Left forelimb (tissue), 1 donor: ENCODE measurements at places on chromosomes 7 and 10.

DNA sequence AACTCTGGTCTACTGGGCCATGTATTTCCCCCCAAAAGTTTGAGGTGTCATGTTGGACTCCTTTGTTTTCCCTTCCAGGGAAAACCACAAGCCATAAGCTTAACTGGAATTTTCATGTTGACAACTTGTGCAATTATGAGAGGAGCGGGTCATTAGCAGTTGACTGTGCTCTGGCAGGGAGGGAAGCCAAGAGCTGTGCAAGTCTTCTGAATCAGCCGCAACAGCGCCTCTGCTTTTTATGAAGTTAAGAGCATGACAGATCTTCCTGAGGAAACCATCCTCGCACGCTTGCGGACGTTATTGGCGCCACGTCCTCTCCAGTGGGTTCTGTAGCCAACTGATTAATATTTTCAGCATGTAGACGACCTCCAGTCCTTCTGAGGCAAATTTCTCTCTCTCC, 148.7 kb upstream of the MKI67 start:
- no peak for DNase-seq

GRCh38 chr10:12405342-12406320, 56.3 kb downstream of the CAMK1D start:
- DNase-seq: no peak

GRCh38 chr7:151423936-151424335, 14.1 kb upstream of the WDR86 start:
- no peak for DNase-seq

GRCh38 chr10:86964061-86964846, 4.0 kb upstream of the ADIRF start:
- no peak for DNase-seq

DNA sequence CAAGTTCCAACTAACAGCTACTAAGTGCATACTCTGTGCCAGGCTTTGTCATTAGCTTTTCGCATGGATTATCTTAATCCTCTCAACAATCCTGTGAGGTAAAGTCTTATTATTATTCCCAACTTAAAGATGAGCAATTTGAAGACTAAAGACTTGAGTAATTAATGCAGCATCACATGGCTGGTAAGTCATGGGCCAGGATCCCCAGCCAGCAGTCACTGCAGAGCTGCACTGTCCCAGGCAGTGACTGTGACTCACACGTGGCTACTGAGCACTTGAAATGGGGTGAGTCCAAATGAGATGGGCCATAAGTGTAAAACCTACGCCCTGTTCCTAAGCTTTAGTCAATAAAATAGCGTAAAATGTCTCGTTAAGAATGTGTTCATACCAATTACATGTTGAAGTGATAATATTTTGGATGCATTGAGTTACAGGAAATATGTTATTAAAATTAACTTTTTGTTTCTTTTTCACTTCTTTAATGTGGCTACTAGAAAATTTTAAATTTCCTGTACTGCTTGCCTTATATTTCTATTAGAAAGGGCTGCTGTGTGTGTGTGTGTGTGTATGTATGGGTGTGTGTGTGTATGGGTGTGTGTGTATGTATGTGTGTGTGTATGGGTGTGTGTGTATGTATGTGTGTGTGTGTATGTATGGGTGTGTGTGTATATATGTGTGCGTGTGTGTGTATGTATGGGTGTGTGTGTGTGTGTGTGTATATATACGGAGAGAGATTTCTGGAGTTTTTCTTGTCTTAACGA, 756.3 kb downstream of the AUTS2 start:
- DNase-seq: no peak

DNA sequence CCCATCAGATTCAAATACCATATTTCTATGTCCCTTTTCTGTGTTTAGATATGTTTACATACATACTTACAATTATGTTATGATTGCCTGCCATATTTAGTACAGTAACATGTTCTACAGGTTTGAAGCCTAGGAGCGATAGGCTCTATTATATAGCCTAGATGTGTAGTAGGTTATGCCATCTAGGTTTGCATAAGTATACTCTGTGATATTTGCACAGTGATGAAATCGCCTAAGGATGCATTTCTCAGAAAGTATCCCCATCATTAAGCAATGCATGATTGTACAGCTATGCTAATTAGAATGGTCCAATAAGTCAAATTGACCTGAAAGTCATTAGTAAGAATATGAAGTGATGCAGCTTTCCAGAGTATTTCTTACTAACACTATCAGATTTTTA, 1171.7 kb upstream of the LRRTM3 start:
- DNase-seq: no peak

DNA sequence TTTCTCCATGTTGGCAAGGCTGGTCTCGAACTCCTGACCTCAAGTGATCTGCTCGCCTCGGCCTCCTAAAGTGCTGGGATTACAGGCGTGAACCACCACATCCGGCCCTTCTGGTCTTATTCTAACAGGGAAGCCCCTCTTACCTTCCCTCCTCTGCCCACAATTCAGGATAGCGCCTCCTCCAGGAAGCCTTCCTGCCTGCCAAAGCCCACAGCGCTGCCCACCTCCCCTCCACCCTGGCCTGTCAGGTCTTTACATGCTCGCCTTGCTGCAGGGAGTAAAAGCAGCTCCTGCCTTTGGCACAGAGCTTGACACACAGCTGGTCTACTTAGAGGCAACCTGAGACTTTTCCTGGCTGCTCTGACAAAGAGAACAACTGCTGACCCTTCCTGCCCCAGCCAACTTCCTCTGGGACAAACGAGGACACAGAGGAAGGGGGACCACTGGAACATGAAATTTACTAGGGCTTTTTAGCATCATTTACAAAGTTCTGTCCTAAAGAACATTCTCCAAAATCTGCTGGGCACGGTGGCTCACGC, 13.2 kb downstream of the MLXIPL start:
- no peak for DNase-seq

GRCh38 chr7:50362712-50363282, 58.3 kb downstream of the IKZF1 start:
- no peak for DNase-seq

DNA sequence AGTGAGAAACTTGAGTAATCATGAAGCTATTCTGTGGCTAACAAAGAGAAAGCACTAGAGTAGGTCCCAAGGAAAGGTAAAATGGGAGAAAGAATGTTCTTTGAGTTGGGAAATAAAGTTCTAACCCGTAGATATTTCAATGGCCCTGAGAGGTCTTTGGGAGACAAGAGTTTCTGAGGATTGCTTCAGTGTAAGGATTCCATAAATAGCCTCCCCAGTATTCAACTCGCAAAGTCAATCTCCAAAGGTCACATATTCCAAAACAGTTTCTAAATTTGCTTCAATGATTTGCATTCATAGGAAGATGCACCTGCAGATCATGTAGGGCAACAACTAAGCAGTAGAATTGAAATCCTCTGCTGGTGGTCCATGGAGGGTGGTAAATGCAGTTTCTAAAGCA, 238.5 kb downstream of the TMEM178B start:
- no peak for DNase-seq

DNA sequence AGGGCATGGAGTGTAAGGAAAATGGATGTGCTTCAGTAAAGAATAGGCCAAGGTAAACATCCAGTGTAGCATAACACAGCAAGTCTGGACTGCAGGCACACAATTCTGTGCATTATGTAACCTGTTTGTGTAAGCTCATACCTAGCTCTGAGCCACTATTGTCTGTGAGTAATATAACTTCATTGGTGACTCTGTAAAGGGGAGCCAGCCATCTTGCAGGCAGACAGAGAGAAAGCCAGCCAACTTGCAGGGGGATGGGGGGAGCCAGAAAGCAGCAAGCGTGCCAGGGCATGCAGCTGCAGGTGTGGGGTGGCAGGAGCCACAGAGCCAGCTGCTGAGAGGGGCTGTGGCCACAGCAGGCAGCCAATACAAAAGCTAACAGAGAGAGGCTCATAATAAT, 449.2 kb downstream of the IPMK start:
- DNase-seq: no peak

DNA sequence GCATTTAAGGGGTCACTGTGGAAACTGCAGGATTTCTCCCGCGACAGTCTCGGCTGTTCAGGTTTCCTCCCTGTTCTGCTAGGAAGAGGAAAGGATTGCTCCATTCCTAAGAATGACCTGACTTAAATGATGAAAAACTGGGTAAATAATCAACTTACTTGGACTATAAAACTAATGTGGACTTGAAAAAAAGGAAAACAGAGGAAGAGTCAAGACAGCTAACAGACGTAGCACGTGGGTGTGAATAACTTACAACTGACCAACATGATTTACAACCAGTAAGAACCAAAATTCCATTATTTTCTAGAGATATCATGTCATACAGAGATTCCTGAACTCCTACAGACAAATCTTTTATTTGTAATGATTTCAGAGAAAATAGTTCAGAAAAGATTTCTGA, 93.8 kb downstream of the ADAM12 start:
- no peak for DNase-seq

DNA sequence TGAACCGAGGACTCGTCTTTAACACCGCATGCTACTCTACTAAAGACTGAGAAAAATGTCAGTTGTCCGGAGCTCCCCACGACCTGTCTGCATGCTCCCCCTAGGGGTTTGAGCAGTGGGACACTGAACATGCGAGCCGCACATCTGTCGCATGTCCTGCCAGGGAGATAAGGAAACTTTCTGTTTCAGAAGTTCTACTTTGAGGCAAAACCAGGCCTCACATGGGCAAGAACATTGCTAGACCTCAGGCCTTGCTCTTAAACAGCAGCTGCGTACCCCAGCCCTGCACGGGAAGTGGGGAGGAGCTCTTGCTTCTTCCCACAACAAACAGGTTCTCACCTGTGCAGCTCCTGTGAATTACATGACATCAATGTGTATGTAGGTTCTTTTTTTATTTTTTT, 30.3 kb upstream of the HERPUD2 start:
- no peak for DNase-seq

DNA sequence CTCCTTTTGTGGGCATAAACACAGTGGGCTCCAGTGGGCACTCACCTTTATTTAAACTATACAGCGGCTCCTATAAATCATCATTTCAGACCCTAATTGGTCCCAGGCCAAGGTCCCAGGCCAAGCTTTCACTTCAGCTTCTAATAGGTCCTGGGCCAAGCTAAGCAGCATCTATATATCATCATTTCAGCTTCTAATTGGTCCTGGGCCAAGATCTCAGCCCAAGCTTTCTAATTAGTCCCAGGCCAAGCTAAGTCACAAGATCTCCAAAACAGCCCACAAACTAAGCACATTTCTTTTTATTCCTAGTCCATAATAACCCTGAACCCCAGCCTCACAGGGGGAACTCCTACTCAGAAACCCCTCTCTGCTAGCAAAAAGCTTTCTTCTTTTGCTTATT, 47.1 kb downstream of the ZNF680 start:
- DNase-seq: no peak

DNA sequence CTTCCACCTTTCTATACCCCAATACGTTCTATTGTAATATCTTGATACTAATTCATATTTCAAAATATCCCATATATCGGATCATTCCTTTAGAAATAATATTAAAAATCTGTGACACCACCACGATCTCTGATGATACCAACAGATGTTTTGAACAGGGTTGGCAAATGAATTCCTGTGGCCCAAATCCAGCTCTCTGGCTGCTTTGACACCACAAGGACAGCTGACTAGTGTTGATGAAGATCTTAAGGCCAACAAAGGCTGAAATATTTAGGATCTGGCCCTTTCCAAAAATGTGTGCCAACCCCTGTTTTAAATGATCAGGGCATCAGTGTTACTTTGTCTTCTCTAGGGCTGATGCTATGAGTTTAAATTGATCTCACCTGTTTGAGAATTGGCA, 380.7 kb upstream of the PFKP start:
- DNase-seq: no peak

- DNase-seq: no peak
Observed at GRCh38 chr10:80684259-80684658, 146.6 kb downstream of the SH2D4B start.

DNA sequence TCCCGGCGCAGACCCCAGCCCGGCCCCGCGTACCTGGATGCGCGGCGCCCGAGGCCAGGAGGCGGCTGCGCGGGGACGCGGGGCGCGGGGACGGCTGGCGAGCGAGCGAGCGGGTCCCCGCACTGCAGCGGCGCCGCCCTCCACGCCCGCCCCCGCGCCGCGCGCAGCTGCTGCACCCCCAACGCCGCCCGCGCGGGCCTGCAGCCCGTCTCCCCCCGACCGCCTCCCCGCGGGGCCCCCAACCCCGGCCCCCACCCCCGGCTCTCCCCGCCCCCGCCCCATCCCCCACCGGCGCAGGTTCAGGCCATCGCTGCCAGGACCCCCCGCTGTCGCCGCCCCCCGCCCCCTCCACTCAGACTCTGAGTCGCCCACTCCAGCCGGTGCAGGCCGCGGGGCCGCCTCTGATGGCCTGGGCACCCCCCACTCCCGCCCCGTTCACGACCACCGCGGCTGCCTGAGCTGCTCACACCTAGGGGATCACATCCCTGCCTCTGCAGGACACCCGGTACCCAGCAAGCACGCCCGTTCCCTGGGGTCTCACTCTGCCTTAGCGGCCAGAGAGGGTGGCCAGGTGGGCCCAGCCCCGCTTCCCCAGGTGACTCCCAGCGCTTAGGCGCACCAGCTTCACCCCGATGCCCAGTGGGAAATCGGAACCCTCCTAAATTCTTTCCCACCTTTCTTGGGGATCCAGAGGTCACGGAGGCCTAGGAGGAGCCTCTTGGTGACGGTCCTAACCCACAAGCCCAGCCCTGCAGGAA, 13.9 kb upstream of the DNAAF5 start:
- no peak for DNase-seq
